ENCODE measurements at places on chromosomes 2 and 18.

GRCh38 chr2:160502478-160502877, 8.9 kb upstream of the RBMS1 start:
- DNase-seq, result no peak

DNA sequence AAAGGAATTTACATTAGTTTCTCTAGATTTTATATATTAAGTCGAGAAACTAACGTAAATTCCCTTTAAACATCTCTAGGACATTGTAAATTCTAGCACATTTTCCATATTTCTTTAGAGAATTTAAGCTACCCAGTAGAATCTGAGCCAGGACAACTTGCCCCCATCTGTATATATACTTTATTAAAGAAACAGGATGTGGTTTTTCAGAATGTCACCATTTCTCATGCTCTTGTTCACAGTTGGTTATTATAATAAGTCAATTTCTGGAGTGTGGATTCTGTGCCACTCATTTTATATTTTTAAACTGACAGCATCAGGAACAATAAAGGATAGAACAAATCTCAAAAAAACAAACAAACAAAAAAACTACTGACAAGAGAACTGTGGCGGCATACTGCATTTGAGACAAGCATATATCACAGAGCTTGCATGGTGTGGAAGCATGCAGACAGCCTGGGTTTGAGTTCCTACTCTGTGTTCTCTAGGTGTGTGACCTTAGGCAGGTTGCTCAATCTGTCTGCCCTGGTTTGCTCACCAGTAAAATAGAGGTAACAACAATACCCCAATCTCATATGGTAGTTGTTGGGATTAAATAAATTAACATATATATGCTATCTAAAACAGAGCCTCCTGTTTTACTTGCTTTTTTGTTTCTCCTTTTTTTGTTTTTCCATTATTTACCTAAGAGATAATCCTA, 61.4 kb upstream of the DNER start:
- no peak for DNase-seq

DNA sequence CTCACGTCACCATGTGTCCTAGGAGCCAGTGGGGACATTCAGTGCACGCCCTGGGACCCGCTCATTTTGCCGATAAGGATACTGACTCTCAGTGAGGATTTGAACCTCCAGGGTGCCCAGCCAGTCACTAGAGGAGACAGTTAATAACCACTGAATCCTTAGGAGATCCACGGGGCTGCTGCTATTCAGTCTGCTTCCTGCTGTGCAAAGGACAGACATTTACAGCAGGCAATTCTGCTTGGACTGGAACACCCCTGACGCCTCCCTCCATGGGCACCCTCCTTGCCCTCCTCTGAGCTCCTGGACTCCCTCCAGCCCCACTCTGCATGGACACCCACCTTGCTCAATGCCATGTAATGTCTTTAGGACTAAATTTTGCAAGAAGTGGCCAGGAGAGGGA, 265.5 kb downstream of the EIPR1 start:
- DNase-seq, result no peak

DNA sequence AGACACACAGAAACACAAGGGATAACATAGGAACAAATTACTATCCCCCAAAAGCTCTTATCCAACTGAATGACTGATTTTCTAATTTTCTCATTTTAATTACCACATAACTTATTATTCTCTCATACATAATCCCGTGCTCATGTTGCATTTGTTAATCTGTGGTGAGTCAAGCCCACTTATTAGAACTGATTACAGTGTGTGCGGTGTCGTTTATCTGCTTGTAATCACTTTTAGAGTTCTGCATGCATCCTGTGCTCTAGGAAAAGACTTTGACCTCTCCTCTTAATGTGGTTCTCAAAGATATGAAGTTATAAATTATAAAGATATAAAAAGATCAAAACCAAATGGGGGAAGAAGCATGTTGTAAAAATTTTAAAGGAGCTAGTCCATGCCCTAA, 29.7 kb downstream of the CNDP1 start:
- no peak for DNase-seq

All from AG08396 (cell line).